ENCODE measurements at places on chromosomes 16 and 17.
A peak's percentile ranks its signal among the peaks of the same experiment; 100 is the strongest.

- H3K4me3 ChIP-seq: no peak overlapping the region
- no peaks in the 10 kb centered on the region for H3K27me3 ChIP-seq
- no peak overlapping the region for H3K27ac ChIP-seq
- DNase-seq: no peak
- H3K4me1 ChIP-seq: no peaks in the 10 kb centered on the region
Measured at GRCh38 chr16:76389126-76389525, 111.9 kb downstream of the CNTNAP4 start.

DNA sequence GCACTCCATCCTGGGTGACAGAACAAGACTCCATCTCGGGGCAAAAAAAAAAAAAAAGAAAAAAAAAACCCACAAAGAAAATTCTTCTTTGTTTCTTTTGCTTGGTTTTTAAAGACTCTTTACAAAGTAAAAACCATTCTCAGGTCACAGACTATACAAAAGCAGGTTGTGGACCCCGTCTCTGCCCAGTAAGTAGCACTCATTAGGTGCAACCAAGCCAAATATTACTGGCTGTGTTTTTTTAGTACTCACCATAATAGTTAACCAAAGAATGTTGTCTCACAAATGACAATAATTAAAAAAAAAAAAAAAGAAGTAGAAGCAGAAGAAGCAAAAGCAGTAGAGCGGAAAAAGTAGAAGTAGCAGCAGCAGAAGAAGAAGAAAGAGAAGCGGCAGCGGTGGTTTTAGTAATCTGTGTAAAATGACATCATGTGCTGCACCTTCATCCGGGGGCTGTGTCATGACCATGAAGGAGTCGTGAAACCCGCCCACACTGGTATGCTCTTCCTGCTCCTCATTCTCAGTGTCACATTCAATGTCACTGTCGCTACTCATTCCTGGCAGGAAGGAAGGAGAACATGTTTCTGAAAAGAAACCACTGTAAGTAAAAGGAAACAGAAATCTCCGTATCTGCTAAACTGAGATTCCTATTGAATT, 105.4 kb downstream of the TRIM37 start:
- peak overlapping the region; percentile 81 for H3K27ac ChIP-seq
- H3K36me3 ChIP-seq: peaks cover 23% of the 10 kb centered on the region
- H3K27me3 ChIP-seq: no peaks in the 10 kb centered on the region

- H3K4me3 ChIP-seq: no peak overlapping the region
- no peak overlapping the region for H3K27ac ChIP-seq
- H3K27me3 ChIP-seq: no peaks in the 10 kb centered on the region
- no peaks in the 10 kb centered on the region for H3K36me3 ChIP-seq
- H3K4me1 ChIP-seq: peaks cover 16% of the 10 kb centered on the region
Measured at GRCh38 chr17:45168991-45169752, 7.5 kb downstream of the HEXIM2 start.

- DNase-seq: no peak
- H3K27ac ChIP-seq: no peak overlapping the region
- no peaks in the 10 kb centered on the region for H3K36me3 ChIP-seq
Measured at GRCh38 chr16:54290833-54291655, 4.5 kb upstream of the IRX3 start.

- H3K27ac ChIP-seq: no peak within 1 kb of the TSS
- H3K4me3 ChIP-seq: peak within 1 kb of the TSS; percentile 71
- peaks cover 15% of the 10 kb centered on the region for H3K4me1 ChIP-seq
- DNase-seq: peak; percentile 19
Measured at GRCh38 chr17:34579017-34579946, at the start of gene TMEM132E. TSS of gene TMEM132E (plus strand) at chr17:34579582. CDS start at chr17:34581077, 1,495 bp downstream.

GRCh38 chr16:85863384-85863774, 35.6 kb upstream of the IRF8 start:
- no peaks in the 10 kb centered on the region for H3K4me1 ChIP-seq
- peaks cover 13% of the 10 kb centered on the region for H3K27me3 ChIP-seq
- H3K4me3 ChIP-seq: no peak overlapping the region
- DNase-seq: no peak

GRCh38 chr17:32118835-32119234, 23.5 kb upstream of the RHOT1 start:
- no peak for DNase-seq
- H3K4me1 ChIP-seq: peaks cover 3% of the 10 kb centered on the region
- H3K4me3 ChIP-seq: no peak overlapping the region
- H3K27me3 ChIP-seq: peaks cover 5% of the 10 kb centered on the region
- no peak overlapping the region for H3K27ac ChIP-seq
- H3K36me3 ChIP-seq: no peaks in the 10 kb centered on the region

DNA sequence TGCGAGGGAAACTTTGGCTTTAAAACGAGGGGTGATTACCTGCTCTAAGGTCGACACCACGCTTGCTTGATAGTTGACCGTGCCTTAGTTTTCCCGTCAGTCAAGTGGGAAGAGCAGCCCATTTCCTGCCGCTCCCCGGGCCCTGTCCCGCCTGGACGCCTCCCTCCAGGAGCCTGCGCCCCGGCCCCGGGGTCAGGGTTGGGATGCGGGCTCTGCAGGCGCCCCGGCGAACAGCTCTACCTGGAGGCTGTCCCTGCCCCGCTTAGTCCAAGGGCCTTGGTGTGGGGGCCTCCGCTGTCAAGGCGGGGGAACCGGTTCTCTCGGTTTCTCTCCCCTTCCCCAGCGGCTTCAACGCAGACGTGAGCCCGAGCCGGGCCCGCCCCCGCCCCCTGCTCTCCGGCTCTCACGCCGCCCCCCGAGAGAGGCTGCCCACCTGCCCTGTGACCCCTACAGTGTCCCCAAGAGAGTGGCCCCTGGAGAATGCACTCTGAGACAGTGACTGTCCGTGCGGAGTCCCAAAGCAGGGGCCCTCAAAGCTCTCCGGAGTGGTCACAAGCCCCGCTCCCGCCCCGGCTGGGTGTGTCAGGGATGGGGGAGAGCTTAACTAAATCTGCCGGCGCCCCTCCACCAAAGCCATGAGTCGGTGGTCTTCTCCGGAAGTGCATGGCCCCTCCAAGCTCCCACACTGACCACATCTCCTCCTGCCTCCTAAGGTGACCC, 117.4 kb upstream of the SMURF2 start:
- no peaks in the 10 kb centered on the region for H3K36me3 ChIP-seq
- peaks cover 26% of the 10 kb centered on the region for H3K4me1 ChIP-seq
- no peak overlapping the region for H3K27ac ChIP-seq
- H3K4me3 ChIP-seq: peak overlapping the region; percentile 39

GRCh38 chr17:67043283-67043682, 1.1 kb upstream of the CACNG1 start:
- H3K27ac ChIP-seq: no peak overlapping the region
- no peaks in the 10 kb centered on the region for H3K4me1 ChIP-seq
- no peaks in the 10 kb centered on the region for H3K27me3 ChIP-seq
- no peak for DNase-seq
- peaks cover 2% of the 10 kb centered on the region for H3K36me3 ChIP-seq

- H3K27me3 ChIP-seq: peaks cover 16% of the 10 kb centered on the region
- H3K36me3 ChIP-seq: peaks cover 2% of the 10 kb centered on the region
- no peak overlapping the region for H3K4me3 ChIP-seq
- no peak overlapping the region for H3K27ac ChIP-seq
- no peaks in the 10 kb centered on the region for H3K4me1 ChIP-seq
Measured at GRCh38 chr17:16950488-16950887, 21.4 kb downstream of the TNFRSF13B start.

DNA sequence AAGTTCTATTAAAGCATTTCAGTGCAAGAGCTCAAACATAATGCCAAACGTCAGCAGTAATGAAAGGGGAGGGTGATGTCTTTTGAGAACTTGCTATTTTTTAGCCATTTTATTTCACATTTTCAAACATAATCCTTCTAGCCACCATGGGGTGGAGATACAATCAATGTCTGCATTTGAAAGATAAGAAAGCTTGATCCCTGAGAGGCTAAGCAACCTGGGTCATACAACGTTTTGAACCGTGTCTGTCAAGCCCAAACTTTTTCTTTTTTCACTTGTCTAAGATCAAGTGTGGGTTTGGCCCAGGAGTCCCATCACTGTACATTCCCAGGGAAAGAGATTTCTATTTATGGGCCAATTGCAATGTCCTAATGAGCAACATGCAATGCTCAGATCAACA, 331.1 kb downstream of the SLC39A11 start:
- DNase-seq: no peak
- no peaks in the 10 kb centered on the region for H3K27me3 ChIP-seq
- H3K36me3 ChIP-seq: peaks cover under 1% of the 10 kb centered on the region
- no peak overlapping the region for H3K4me3 ChIP-seq

DNA sequence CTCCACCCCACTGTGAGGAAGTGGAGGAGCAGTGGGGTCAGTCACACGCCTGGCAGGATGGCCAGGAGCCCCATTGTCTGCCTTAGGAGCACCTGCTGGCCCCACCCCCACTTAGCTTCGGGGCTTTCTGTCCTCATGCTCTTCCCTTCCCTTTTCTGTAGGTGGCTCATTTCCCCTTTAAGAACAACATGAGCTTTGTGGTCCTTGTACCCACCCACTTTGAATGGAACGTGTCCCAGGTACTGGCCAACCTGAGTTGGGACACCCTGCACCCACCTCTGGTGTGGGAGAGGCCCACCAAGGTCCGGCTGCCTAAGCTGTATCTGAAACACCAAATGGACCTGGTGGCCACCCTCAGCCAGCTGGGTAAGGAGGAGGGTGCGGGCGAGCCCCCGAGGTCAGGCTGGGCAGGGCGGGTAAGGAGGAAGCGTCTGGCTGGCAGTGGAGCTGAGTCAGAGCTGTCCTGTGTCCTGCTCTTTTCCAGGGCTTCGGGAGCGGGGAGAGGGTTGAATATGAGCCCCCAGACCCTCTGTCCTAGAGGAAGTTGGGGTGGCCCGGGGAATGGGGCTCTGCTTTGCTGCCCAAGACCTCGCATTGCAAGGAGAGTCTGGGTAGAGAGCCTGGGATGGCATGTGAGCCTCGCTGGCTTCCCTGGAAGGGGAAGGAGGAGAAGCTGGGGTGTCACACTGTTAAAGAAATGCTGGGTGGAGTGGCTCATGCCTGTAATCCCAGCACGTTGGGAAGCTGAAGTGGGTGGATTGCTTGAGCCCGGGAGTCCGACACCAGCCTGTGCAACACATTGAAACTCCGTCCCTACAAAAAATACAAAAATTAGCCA, 9.2 kb upstream of the SERPINF1 start:
- no peak overlapping the region for H3K27ac ChIP-seq
- no peak overlapping the region for H3K4me3 ChIP-seq
- DNase-seq: no peak

DNA sequence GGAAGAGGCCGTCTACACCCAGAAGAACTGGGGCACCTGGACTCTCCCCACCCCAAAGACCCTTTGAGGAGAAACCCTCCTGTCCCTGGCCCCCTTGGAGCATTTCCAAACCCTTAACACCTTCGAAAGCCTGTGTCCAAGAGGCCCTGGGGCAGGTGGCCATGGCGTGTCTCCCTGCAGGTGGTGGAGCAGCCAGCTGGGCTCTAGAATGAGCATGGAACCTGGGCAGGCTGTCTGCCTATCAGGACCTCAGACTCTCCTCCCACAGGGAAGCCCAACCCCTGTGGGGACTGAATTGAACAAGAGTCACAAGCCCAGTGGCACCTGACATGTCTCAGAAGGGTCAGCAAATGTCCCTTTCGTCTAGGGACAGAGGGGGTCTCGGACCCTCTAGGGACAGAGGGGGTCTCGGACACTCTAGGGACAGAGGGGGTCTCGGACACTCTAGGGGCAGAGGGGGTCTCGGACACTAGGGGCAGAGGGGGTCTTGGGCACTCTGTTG, 8.4 kb downstream of the CBX4 start:
- DNase-seq: no peak
- H3K36me3 ChIP-seq: peaks cover 9% of the 10 kb centered on the region
- H3K27ac ChIP-seq: no peak overlapping the region

All from activated CD4-positive, alpha-beta memory T cell treated with anti-CD3 and anti-CD28 coated beads for 36 hours (primary cell).